ENCODE measurements at places on chromosomes 7 and 10. TPM values are rescaled to one million over a fixed set of nuclear protein-coding genes. Genes with fewer than 3 reads are reported as not detected.

DNA sequence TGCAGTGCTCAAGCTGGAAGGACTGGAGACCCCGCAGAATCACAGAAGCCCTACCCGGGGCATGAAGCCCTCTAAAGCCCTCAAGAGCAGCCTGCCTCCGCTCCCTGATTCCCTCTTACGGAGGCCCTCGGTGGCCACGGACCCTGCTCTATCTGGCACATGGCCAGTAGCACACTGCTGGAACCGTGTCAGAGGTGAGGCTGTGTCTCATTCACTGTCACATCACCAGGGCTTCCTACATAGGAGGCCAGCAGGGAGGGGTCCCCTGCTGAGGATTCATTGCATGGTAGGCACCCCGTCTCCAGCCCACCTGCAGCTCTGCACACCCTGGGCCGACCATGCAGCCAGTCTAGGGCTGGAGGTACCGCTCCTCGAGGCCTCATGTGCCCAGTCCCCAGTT lies 259.2 kb downstream of the TNS3 start:
- H3K27ac ChIP-seq, result no peak overlapping the region
- H3K4me1 ChIP-seq, result peaks cover 4% of the 10 kb centered on the region
- H3K36me3 ChIP-seq, result no peaks in the 10 kb centered on the region
- DNase-seq, result no peak

The SFTPA1 gene
- not detected for total RNA-seq

- DNase-seq, result no peak
- peak overlapping the region; percentile 100 for H3K27ac ChIP-seq
- peaks cover 26% of the 10 kb centered on the region for H3K36me3 ChIP-seq
- H3K4me3 ChIP-seq, result peak overlapping the region; percentile 100
- no peaks in the 10 kb centered on the region for H3K27me3 ChIP-seq
Observed at GRCh38 chr10:73167458-73167782, 388 bp downstream of the ECD start.

DNA sequence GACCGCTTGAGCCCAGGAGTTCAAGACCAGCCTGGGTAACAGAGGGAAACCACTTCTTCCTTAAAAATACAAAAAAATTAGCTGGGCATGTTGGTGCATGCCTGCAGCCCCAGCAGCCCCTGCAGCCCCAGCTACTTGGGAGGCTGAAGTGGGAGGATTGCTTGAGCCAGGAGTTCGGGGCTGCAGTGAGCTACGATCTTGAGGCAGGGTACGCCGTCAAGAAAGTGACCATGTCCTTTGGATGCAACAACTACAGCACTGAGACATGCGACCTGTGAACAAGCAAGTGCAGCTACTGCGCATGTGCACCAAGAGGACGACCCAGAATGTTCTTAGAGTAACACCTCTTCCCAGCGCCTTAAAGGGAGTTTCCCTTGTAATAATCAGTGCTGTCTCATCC lies 66.6 kb upstream of the ZNF479 start:
- H3K27me3 ChIP-seq, result no peaks in the 10 kb centered on the region
- DNase-seq, result no peak
- H3K4me1 ChIP-seq, result no peaks in the 10 kb centered on the region

The DNAJC9 gene
- 63.6 TPM for total RNA-seq

- H3K27me3 ChIP-seq, result peaks cover 53% of the 10 kb centered on the region
- H3K36me3 ChIP-seq, result peaks cover 1% of the 10 kb centered on the region
- no peak overlapping the region for H3K4me3 ChIP-seq
- H3K4me1 ChIP-seq, result peaks cover 17% of the 10 kb centered on the region
- no peak for DNase-seq
Observed at GRCh38 chr7:5431560-5432015, 8.0 kb upstream of the TNRC18 start.

GRCh38 chr10:78794736-78795455 lies 273.9 kb upstream of the ZMIZ1 start:
- no peak overlapping the region for H3K4me3 ChIP-seq
- no peaks in the 10 kb centered on the region for H3K4me1 ChIP-seq

DNA sequence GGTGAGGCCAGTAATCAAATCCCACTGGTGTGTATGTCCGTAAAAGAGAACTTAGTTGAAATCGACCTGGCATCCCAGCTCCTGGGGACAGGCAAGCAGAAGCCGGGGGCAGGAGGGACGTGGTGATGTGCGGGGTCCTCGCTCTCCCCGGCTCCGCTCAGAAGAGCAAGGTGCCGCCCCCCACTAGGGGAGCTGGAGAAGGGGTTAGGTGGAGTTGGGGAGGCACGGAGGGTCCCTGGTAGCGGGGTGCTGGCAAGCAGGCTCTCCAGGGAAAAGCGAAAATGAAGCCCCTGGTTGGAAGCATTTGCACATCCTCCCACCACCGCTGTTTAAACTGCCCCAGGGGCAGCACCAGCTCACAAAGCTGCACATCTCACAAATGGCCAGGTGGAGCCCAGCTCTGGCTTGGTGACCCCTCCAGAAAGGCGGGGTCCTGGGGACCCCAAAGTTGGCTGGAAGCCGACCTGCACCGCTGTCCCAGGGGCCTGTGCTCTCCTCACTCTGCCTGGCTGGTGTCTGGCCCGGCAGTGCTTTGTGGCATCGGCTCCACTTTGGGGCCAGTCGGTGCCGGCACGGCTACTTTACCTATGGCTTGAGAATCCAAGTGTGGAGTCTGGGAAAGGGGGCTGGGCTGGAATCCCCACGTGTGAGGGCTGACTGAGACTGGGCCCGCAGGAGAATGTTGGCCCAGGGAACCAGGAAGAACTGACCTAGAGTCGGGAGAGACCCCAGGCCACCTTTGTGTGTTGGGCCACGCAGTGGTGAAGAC lies 2.9 kb upstream of the CFAP46 start:
- no peaks in the 10 kb centered on the region for H3K36me3 ChIP-seq
- no peak overlapping the region for H3K27ac ChIP-seq
- H3K27me3 ChIP-seq, result peaks cover 26% of the 10 kb centered on the region
- no peak overlapping the region for H3K4me3 ChIP-seq
- DNase-seq, result no peak

- H3K27ac ChIP-seq, result peak overlapping the region; percentile 85
- H3K4me1 ChIP-seq, result peaks cover 49% of the 10 kb centered on the region
- peak overlapping the region; percentile 63 for H3K4me3 ChIP-seq
- peak; percentile 62 for DNase-seq
Observed at GRCh38 chr10:102674566-102674965, 30.3 kb downstream of the TRIM8 start.

DNA sequence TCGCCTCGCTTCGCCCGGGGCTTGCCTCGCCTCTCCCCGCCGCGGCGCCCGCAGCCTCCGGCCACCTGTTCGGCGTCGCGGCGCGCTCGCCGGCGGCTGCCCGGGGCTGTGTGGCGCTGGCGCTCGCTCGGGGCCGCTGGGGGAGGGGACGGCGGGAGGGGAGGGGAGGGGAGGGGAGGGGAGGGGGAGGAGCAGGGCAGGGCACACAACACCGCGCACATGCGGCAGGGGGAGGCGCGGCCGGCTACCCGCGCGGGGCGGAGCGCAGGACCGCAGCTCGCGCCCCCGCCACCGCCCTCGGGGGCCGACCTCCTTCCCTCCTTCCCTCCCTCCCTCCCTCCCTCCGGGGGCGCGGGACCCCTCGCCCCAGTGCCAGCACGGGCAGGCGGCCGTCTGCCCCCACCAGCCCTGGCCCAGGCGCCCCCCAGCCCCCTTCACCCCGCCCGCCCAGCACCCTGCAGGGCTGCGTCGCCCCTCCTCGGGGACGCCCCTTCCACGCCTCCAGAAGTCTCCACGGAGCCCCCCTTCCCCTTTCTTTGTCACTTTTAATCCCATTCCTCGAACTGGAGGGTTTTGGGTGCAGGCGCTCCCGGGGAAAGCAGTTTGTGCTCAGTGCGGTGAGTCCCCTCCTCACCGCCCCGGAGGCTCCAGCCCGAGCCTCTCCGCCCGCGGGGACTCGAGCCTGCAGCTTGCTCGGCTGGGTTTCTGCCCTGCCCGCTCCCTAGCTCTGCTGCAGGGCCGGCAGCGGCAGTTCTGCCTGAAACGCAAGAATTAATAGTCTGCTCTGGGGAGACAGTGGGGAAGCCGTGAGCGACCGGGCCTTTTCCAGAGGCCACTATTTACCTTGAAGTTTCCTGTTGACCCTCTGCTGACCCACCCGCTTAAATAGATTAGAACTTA lies at the start of gene PARD3:
PARD3 (minus strand) TSS at position 112 of the 900 bp plus-strand sequence. CDS start 301 bp downstream, outside the sequence.
- H3K4me3 ChIP-seq, result peak within 1 kb of the TSS; percentile 65
- H3K27me3 ChIP-seq, result peaks cover 61% of the 10 kb centered on the region
- peaks cover 8% of the 10 kb centered on the region for H3K4me1 ChIP-seq
- H3K27ac ChIP-seq, result no peak within 1 kb of the TSS

Measured in activated CD4-positive, alpha-beta T cell treated with anti-CD3 and anti-CD28 coated beads, Interleukin-2, amount 10 ng/mL, durations not matched to agents 7 days and 5 days (primary cell).